ENCODE measurements at places on chromosomes 4 and X.

DNA sequence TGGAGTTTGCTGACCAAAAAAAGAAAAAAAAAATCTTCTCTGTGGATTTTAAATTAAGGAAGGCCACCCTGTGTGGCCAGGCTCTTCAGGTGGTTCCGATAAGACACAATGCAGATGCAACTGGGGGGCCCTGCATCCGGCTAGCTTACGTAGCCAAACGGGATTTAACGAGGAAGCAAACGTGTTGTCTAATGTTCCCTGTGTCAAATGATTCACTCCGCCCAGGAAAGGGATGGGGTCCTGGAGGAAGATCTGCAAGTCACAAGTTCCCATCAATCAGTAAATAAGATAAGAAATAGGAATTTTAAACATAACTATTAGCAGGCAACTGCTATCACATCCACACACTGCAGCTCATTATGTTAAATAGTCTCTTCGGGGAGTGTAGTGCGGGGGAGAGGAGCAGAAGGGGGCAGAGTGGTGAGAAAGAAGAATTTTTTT is 216.4 kb upstream of the GYPA start:
- DNase-seq, result no peak

GRCh38 chr4:27921231-27921630 is 1060.6 kb downstream of the STIM2 start:
- no peak for DNase-seq

DNA sequence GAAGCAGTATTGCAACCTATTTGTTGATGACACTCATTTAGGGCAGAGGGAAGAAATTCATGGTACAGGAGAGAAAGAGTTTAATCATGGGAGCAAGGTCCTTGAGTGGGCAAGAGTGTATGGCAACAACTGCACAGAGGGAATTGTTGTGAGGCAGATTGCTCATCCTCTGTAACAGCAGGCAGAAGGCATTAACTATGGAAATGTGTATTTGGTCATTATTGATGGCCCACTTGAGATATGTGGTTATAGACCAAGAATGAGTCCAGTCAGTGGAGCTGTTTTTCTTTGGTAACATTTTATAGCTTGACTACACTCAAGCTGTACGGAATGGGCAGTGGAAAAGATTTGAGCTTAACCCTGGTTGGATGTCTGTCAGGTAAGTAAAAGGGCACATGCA is 15.9 kb downstream of the PLRG1 start:
- no peak for DNase-seq

DNA sequence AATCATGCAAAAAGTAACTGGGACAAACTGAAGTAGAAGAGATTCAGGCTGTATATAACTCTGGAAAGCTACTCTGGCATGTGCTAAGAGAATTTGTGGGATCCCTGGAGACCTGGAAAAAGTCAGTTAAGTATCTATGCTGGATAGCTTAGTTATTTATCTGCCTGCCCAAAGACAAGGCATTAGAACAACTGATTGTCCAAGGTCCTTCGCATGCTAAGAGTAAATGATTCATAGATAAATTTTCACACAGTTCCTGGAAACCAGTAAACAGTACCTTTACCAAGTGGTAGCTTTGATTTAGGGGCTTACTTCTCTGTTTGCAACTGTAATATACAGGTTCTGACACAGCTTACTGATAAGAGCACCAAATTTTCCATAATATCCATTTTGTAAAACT is 104.8 kb downstream of the ATP11C start:
- DNase-seq, result no peak

GRCh38 chrX:134004084-134004483 is 18.7 kb upstream of the GPC3 start:
- DNase-seq, result peak; percentile 16

DNA sequence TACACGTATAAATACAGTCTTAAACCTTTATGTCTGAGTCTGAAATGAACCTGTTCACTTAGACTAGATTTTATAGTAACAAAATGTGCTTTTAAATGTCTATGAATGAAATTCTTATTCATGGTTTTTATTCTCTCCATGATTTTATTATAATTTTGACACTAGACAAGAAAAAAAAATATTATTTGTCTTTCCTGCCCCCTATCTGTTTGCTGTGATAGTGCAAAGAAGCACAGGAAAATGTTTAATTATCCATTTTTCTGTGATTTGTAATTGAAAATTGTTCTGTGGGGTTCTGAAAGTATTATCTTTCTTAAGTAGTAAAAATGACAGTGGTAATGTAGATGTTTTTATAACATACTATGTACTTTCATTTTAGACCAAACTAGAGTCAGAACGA is 52.0 kb downstream of the INTS6L start:
- DNase-seq, result peak; percentile 9

- no peak for DNase-seq
These were observed 82.7 kb upstream of the DHRSX start for GRCh38 chrX:2583194-2584162.

DNA sequence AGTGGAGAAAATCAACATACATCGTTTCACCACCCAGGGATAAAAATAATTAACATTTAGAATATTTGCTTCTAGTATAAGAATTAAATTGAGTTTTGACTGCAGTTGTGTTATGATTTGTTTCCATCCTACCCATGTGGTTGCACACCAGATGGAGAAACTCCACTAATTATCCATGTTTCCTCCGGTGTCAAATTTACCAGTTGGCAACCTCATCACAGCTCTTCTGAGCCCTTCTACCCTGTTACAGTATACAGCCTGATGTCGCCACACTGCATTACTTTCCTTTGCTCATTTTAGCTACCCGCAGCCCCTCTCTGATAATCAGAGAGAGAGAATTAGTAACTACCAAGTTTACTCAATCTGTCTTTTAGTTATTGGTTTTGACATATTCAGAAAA is 411.2 kb downstream of the DTHD1 start:
- DNase-seq, result no peak

DNA sequence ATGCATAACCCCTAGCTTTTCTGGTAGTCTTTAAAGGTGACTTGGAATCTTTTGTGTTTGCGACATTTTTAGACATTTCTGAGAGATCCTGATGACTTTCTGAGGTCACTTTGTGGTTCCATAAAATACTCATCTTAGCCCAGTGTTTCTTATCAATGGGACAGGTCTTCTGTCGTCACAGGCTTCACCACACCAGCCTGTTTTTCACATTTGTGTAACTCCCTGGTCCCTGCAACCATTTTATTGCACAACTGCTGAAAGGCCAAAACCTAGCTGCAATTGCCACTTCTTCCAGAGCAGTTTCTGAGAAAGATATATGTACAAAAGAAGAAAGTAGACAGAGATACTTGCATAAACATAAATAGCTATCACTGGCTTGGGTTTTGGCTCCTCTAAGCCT is 120.9 kb downstream of the IL15 start:
- no peak for DNase-seq

DNA sequence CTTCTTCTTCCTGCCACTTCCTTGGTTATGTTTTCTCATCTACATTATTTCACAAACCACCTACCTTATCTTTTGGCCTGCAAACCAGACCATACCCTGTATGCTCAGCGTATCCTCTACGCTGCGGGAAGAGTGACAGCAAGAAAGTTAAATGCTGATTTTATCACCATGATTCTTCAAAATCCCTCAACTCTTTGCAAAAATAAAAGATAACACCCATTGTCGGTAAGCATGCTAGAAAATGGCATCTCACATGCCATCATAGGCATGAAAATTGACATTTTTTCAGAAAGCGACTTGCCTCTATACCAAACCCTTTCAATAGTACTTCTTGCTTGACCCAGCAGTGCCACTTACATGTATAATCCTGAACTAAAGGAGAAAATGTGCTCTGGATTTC is 102.0 kb downstream of the HPGD start:
- no peak for DNase-seq

- DNase-seq, result peak; percentile 10
These were observed 13.6 kb downstream of the AMTN start for GRCh38 chr4:70531981-70532380.

GRCh38 chr4:95059663-95060062 is 301.9 kb downstream of the BMPR1B start:
- no peak for DNase-seq

DNA sequence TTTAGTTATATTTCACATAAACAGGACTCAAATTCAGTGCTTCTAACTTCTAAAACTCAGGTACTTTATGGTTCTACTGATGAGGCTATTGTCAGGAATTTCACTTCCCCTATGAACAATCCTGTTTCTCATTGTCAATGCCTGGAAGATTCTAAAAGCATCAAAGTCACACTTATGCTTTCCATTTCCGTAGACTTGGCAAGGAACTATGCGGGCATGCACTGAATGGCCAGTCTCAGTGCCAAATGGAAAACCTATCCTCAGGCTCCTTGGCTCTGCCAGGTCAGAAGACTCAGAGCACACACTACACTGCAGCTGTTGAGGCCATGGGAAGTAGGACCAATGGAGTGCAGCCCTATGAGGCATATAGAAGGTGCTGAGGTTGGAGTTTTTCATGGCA is 97.0 kb upstream of the PTPN13 start:
- DNase-seq, result no peak

DNA sequence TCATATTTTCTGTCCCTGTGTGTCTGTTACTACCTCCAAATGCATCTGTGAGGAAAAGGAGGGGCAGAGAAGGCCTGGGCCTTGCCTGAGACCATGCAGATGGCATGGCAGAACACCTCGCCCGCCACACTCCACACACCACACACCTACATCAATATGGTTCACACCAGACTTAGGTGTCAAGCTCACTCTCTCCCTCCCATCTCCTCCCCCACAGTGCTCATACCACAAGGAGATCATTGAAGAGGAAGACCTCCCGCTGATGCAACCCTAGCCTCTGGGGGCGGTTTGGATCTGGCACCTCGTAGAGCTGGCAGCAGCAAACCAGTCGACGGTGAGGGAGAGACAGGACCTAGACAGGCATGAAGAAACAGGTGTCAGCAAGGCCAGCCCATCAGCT is 16.6 kb upstream of the KDM5C start:
- no peak for DNase-seq

- DNase-seq, result no peak
These were observed 145.5 kb upstream of the DUSP21 start for GRCh38 chrX:44698357-44698756.

DNA sequence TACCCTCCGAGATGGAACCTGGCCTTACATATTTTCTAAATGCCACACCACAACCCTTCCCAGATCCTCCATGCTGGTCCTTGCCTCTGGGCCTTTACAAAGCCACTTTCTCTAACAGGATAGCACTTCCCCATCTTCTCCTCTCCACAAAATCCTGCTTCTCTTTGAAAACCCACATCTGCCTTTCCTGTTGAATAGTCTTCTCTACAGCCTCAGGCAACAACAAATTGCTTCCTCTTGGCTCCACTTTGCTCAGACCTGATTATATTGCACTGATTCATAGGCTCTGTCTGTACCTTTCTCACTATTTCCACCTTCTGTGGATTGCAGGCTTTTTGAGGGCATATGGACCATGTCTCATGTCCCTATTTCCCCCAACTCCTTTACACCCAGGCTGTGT is 203.7 kb upstream of the MBNL3 start:
- DNase-seq, result no peak

DNA sequence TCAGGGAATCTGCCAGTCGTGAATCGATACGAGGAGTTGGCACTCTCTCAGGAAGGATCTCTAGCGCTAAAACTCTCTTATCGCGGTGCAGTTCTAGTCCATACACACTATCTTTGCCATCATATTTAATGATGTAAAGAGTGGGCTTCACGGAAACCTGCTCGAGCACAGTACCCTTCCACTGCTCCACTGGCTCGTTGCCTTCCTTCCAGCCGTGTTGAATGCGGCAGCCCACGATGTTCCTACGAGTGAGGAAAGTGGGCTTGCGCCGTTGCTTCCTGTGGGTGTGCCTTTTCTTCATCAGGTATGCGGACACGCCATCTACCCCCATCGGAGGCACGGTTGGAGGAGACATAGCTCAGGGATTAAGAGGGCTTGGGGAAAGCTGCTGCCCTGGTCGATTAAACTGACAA is 661 bp downstream of the SPIN4 start:
- DNase-seq, result peak; percentile 26

DNA sequence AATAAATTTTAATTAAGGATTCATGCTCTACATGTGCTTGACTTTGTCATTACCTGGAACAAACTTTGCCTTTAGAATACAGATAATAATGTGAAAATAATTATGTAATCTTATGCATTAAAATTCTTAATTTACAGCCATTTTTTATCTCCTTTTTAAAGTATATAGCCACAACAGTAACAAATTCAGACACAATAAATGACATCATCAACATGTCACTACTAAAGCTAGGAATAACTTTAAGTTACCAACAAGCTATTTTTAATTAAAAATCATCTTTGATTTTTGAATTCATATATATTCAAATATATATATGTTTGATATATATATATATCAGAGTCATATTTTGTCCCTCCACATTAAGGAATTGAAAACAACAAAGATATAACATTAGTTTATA is 107.7 kb downstream of the MAD2L1 start:
- no peak for DNase-seq

DNA sequence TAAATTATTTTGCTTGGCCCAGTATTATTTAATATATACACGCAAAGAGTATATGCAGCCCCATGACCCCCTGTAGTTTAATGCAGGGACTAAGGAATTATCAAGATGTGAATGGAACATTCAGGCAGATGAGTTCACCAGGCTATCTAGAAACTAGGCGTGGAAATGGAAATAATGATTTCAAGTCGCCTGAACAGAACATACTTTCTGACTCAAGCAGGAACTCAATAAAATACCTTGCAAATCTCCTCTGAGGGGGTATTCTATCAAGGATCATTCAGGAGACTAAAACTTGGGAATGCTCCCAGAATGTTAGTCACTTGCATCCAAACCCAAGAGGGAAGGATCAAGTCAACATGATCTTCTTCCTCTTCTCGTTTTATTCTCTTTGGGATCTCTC is 59.6 kb upstream of the RASSF6 start:
- no peak for DNase-seq

DNA sequence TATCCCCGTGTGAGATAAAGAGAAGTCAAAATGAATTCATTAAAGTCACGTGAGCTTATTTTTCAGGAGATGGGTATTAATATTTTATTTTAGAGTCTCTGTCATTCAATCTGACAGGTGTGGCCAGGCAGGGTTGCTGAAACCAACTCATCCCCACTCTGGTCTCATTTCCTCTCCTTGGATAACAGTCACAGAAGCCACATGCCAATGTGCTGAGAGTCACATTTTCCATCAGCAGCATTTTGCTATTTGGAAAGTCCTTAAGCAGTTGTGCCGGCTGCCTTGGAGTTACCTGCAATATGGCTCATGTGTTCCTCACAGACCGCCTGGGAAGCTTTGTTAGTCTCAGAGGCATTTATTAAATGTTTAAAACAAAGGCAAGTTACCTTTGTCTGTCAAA is 302.3 kb downstream of the DCHS2 start:
- peak; percentile 10 for DNase-seq

GRCh38 chr4:31417040-31417439 is 696.9 kb downstream of the PCDH7 start:
- DNase-seq, result no peak

GRCh38 chrX:42131856-42132255 is 208.5 kb upstream of the CASK start:
- DNase-seq, result no peak

DNA sequence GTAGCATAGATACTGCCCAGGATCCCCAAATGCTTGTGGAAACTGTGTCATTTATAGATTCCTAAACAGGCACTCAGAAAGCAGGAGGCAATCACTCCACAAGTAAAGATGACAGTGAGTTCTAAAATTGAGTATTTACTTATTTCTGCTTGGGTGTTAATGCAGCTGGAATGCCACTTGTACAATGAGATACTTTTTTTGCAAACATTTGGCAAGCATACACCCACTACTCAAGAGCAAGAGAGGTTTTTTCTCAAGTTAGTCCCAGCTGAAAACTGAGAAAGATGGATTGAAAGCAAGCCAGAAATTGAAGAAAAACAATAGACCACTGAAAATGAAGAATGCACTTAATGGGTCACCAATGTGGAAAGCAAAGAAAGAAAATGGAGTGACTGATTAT is 22.5 kb downstream of the GABRA3 start:
- no peak for DNase-seq

GRCh38 chr4:155762334-155762733 is 3.5 kb downstream of the GUCY1B1 start:
- DNase-seq, result no peak

Measured in RKO (cell line).